ENCODE measurements at places on chromosomes 16 and 17.
A peak's percentile ranks its signal among the peaks of the same experiment; 100 is the strongest.

GRCh38 chr16:12507366-12507765 is 296.3 kb downstream of the CPPED1 start:
- no peak for DNase-seq

DNA sequence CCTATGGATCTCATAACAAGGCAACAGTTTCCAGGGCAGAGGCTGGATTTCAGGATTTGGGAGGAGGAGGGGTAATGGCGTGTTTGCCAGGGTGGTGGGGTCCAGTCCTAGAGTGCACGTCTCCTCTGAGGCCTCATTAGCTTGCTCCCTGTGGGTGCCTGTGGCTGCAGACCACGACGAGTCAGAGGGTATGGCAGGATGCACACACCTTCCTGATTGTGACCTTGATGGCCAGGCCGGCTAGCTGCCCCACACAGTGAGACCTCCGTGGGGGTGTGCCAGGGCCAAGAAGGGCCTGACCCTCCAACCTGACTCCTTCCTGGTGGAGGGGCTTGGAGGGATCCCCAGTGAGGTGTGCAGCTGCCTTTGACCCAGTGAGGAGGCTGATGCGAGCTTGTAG is 4.0 kb upstream of the SMTNL2 start:
- DNase-seq = no peak

- no peak for DNase-seq
Observed at GRCh38 chr17:74454197-74455024, 12.0 kb upstream of the CD300A start.

DNA sequence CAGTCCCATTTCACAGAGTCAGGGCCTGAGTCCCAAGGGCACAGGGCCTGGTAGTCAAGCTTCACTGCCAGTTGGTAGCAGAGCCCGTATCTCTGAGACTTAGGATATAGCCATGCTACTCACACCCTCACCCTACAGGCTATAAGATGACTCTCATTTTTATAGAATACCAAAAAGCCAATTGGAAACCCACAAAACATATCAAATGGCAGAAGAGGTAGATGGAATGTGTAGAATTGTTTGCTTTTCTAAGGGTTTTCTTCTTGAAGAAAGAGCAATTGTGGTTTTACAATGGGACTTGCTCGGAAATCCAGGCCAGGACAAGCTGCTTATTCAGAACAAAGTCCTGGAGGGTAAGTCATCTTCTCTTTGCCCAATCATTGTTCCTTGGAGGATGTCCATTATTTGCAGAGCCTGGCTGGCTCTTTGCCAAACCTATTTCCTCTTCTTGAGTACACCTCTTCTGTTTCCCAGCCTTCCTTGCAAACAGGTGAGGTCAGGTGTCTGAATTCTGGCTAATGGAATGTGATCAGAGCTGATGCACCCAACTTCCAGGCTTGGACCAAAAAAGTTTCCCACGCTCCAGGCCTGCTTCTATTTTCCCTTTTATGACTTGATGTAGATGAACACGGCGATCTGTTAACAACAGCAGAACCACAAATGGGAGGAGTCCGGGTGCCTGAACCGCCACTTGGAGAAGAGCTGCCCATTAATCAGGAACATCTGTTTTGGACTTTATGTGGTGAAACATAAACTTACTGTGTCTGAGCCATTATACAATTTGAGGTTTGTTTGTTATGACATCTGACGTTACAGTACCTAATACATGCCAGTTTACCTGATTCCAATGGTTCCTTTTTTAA is 16.9 kb upstream of the CCL22 start:
- peak; percentile 41 for DNase-seq

- DNase-seq = no peak
Observed at GRCh38 chr17:6497496-6498221, 53.4 kb downstream of the PIMREG start.

- no peak for DNase-seq
Observed at GRCh38 chr17:48571826-48572417, 6.2 kb downstream of the HOXB4 start.

GRCh38 chr16:31094088-31094423 is 541 bp downstream of the VKORC1 start:
- DNase-seq = no peak

- DNase-seq = no peak
Observed at GRCh38 chr16:15782573-15783365, 74.1 kb downstream of the MYH11 start.

- peak; percentile 19 for DNase-seq
Observed at GRCh38 chr17:60134396-60135150, 15.2 kb upstream of the CA4 start.

GRCh38 chr17:2703181-2703580 is 8.4 kb downstream of the CLUH start:
- no peak for DNase-seq

GRCh38 chr17:43477832-43478634 is 5.7 kb upstream of the DHX8 start:
- DNase-seq = no peak

DNA sequence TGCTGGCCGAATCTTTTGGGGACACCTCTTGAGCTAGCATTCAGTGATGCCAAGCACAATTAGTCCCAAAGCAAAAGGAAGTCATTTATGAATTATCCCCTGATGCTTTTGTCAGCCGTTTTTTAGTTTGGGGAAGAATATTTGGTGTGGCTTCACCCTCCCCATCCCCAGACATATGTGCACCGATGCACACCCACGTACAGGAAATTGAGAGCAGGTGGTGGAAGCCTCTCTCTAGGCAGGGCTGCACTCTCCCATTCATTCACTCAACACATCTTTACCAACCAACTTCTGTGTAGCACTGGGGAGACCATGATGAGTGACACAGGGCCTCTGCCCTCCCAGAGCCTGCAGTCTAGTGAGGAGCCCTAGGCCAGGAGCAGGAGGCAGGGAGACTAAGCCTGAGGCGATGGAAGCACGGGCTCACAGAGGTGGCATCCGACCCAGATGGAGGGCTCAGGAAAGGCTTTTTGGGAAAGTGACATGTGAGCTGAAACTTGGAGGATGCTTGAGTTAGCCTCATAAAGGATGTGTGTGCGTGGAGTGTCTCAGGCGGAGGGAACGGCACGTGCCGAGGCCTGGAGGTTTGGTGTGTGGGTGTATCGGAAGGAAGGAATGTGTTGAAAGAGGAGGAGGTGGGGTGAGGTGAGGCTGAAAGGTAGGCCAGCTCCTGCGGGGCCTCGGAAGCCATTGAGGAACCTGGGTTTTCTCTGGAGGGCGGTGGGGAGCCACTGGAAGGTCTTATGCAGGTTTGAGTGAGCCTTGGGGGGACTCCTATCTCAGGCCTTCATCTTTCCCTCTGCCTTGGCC is 43.8 kb downstream of the PSME3IP1 start:
- no peak for DNase-seq

DNA sequence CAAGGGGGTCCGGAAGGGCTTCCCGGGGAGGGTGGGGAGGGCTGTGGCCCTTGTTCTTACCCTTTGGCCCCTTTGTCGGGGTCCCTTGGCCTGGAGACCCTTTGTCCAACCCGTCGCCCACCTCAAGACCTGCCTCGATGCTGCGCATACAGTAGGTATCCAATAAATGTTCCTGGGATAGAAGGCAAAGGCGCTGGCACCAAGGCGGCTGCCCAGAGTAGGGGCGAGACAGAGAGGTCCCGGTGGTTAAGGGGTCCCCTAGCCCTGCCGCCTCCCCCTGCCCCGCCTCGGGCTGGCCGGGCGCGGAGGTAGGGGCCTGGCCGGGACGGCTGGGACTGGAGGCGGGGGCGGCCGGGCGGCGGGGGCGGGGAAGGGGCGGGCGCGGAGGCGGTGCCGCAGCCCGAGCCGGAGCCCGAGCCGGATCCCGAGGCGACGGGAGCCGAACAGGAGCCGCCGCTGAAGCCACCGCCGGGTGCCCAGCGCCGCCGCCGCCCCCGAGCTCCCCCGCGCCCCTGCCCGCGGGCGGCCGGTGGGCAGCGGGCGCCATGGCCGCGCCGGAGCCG is at the start of gene NHERF2:
Gene NHERF2 (plus strand): TSS at position 442 of the 563 bp plus-strand sequence. CDS start 104 bp downstream, at position 546.
- no peak for DNase-seq

DNA sequence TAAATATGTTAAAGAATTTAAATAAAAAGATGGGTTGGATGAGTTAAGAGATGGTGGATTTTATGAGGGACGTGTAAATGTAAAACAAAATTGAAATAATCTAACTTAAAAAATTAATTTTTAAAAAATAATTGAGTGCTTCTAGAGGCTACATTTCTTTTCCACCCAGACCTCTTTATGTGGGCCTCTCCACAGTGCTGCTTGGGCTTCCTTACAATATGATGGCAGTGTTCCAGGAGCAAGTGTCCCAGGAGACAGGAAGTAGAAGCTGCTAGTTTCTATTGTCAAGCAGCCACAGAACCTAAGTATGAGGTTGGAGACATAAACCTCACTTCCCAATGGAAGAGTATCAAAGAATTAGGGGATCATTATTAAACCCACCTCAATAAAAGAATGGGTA is 205.7 kb upstream of the CPHXL start:
- no peak for DNase-seq

GRCh38 chr16:67968400-67969253 is at the start of gene SLC12A4:
SLC12A4 (minus strand) TSS chr16:67968637; CDS start chr16:67968553, 84 bp downstream.
- no peak for DNase-seq

DNA sequence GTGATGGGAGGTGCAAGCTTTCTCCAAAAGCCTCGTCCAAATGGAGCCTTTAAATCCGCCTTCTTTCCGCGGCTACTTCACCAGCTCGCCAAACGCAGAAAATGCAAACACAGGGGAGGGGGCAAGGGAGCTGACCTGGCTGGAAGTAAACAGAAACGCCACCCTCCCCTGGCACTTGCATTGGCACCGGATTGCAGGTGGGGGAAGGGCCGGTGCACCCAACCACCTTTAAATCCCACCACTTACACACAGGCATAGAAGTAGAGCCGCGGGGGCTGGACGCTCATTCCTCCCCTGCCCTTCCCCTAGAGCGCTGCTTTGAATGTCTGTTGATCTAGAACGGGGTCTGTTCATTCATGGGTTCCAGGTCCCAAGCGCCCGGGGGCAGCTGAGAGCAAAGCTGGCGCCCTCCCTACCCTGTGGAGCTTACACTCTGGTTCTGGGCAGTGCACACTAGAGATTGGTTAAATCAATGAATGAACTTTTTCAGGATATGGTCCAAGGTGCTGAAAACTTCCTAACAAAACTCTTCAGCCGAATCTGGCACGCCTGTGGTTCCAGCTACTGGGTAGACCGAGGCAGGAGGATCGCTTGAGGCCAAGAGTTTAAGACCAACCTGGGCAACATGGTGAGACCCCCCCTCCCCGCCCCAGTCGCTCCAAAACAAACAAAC is 920 bp upstream of the ZCCHC14 start:
- DNase-seq = no peak

DNA sequence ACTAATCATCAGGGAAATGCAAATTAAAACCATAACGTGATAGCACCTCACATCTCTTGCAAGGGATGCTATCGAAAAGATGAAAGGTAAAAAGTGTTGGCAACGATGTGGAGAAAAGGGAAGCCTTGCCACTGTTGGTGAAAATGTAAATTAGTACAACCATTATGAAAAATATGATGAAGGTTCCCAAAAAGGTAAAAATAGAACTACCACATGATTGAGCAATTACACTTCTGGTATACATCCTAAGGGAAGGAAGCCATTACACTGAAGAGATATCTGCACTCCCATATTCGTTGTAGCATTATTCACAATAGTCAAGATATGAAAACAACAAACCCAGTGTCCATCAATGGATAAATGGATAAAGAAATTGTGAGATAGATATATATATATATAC is 21.5 kb downstream of the ABCA10 start:
- no peak for DNase-seq

GRCh38 chr17:36600936-36601302 is 464 bp upstream of the MRM1 start:
- no peak for DNase-seq

DNA sequence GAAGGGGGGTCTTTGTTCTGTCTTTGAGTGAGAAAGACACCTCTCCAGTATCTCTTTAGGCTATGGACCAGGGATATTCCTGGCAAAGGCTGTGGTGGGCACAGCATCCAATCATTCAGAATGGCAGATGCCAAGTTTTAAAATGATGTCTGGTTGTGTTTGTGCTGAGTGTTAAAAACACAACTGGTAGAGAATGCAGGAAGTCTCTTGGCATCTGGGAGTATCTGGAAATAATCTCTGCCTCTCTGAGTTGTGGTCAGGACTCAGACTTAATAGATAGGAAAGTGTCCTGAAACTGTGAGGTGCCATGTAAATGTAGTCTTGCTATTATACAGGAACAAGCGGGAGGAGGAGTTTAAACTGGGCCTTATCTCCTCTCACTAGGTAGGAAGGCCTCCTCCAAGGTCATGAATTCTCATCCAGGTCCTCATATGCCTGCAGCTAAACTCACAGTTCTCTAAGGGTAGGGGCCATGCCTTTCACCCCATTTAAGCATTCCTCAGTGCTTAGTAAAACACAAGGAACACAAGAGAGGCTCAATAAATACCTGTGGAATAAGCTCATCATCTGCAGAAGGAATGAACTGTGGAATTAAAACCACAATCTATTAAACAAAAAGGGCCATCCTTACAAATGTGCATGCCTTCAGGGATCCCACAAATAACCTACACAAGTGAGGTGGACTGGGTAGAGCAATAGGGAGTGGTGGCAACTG is 317.6 kb downstream of the CBLN1 start:
- peak; percentile 53 for DNase-seq

- DNase-seq = no peak
Observed at GRCh38 chr17:37492167-37492566, 2.5 kb downstream of the DUSP14 start.

GRCh38 chr16:75323198-75323597 is 71.8 kb upstream of the BCAR1 start:
- DNase-seq = no peak

DNA sequence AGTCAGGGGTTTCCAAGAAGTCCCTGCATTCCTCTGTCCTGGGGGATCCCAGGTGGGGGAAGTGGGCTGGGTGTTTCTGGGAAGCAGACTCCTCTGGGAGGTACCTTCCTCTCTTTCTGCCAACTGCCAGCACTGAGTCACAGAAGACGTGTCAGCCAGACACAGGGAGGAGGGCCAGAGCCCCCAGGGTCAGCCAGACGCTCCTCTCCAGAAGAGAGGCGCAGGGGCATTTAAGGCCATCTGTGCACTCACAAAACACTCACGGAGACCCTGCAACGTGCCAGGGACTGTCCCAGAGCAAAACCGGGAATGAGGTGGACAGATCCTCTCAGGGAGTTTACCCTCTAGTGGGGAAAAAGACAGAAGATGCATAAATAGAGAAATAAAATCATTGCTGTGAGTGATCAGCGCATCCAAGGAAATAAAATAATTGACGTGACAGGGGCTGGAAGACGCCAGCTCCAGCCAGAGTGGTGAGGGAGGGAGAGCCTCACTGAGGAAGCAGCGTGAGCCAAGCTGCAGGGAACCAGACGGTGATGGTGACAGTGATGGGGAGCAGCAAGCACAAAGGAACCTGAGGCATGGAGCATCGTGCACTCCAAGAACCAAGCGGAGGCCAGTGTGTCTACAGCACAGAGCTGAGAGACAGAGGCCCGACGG is 105.4 kb downstream of the ZNF423 start:
- DNase-seq = no peak
